Effector CD8-positive, alpha-beta T cell (primary cell): ENCODE measurements at places on chromosomes 6 and 20.

- DNase-seq, result no peak
These were observed 21.8 kb upstream of the NAA20 start for GRCh38 chr20:19995220-19995863.

- DNase-seq, result no peak
These were observed 54.6 kb downstream of the FARS2 start for GRCh38 chr6:5315881-5316280.

DNA sequence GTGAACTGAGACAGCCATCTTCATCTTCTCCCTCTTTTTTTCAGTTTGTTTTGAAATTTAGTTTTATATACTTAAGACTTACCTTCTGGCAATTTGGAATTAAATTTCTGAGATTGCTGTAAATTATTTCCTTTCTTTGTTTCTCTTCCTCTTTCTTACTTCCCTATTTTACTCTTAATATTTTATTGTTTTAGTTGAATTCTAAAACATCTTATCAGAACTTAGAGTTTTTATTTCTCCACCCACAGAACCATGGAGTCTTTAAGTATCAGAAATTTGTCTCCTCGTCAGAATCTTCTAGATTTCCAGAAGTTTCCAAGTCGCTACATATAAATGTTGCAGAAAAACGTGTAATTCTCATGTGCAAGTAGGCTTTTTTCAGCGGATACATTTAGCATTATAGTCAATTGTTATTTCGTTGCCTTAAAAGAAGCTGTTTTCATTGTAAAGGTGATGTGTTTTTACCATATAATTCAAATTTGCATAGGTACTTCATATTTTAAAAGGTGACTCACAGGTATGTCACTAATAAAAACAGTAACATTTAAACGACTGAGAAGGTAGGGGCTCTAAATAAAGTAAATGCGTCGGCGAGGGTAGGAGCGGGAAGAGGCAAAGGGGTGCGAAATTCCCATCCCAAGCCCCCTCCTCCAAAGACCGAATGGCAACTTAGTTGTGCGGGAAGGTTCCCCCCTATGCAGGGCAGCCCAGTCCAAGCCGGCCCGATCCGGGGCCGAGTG is 866 bp upstream of the MYO6 start:
- DNase-seq, result no peak

GRCh38 chr6:64214373-64214772 is 578.8 kb downstream of the PHF3 start:
- DNase-seq, result no peak

- DNase-seq, result no peak
These were observed 71.5 kb downstream of the RTN4IP1 start for GRCh38 chr6:106557837-106558236.

GRCh38 chr6:4931530-4932227 is 72.2 kb downstream of the RPP40 start:
- DNase-seq, result no peak

- DNase-seq, result no peak
These were observed at the start of gene SIRPA for GRCh38 chr20:1894951-1895673. TSS of gene SIRPA (plus strand) at chr20:1895407. CDS start at chr20:1895448, 41 bp downstream.

DNA sequence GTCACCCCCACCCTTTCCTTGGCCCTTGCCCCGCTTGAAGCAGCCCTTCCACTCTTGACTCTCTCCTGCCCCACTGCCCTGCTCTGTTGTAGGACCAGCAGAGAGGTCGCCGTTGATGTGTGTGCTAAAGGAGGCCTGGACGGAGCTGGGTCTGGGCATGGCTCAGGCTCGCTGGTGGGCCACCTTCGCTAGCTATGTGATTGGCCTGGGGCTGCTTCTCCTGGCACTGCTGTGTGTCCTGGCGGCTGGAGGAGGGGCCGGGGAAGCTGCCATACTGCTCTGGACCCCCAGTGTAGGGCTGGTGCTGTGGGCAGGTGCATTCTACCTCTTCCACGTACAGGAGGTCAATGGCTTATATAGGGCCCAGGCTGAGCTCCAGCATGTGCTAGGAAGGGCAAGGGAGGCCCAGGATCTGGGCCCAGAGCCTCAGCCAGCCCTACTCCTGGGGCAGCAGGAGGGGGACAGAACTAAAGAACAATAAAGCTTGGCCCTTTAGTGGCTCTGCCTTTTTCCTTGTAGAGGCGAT is 3.0 kb downstream of the SMPD2 start:
- no peak for DNase-seq

- DNase-seq, result no peak
These were observed 358.1 kb downstream of the SMOC2 start for GRCh38 chr6:168799067-168799466.

GRCh38 chr20:14127514-14128223 is 132.4 kb downstream of the MACROD2 start:
- no peak for DNase-seq

DNA sequence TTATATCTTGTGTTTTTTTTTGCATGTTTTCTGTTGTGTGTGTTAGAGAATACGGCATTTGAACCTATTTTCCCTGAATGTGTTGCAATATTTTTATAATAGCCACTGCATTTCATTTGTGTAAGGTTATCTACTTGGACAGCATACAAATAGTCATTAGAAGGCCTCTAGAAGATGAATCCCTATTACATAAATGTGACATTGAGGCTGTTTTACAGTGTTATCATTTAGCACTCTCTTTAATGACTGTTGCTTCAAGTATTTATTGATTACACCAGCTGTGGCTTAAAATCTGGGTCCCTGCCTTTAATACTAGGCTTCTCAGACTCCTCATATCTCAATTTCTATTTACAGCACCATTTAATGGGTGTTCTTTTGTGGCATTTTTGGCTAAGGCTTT is 465.8 kb downstream of the FRK start:
- DNase-seq, result no peak

DNA sequence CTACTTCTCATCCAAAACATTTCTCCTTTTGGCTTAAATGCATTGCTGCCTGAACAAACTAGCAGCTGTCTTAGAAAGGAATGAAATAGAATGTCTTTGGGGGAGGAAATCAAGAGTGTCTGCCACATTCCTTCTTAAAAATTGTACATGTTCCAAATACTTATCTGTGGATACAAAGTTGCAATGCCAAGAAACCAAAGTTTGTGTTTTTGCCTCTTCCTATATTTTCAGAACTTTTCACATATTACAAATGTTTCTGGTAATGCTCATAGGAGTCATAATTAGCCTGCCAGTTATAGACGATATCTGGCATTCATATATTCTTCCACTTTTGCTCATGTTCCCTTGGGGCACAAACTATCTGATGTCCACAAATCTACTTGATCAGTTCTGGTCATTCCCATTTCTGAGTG is 165.5 kb upstream of the BMP5 start:
- no peak for DNase-seq

DNA sequence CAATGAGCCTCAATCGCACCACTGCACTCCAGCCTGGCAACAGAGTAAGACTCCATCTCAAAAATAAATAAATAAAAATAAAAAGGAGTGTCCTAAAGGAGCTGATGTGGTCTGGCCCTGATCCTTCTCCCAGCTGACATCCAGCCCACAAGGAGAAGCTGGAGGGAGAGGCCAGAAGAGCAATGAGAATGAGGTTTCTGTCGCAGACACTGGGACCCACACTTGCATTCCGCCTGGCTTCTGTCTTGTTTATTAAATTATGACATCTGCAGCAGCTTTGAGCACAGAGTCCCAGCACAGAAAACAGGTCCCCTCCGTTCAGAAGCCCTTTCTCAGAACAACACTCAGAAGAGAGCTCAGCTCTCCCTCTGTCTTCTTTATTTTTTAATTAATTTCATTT is 10.3 kb upstream of the E2F1 start:
- no peak for DNase-seq

GRCh38 chr6:137850816-137851602 is 16.1 kb upstream of the TNFAIP3 start:
- no peak for DNase-seq

DNA sequence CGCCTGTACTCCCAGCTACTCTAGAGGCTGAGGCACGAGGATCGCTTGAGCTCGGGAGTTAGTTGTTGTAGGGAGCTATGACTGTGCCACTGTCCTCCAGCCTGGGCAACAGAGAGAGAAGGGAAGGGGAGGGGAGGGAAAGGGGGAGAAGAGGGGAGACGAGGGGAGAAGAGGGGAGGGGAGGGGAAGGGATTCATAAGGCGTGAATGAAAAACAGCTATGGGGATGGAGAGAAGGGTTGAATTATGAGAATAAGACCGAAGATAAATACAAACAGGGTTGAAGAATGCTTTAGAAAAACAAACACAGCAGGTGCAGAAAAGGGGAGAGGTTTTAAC is 106.0 kb downstream of the TRIM27 start:
- DNase-seq, result no peak

DNA sequence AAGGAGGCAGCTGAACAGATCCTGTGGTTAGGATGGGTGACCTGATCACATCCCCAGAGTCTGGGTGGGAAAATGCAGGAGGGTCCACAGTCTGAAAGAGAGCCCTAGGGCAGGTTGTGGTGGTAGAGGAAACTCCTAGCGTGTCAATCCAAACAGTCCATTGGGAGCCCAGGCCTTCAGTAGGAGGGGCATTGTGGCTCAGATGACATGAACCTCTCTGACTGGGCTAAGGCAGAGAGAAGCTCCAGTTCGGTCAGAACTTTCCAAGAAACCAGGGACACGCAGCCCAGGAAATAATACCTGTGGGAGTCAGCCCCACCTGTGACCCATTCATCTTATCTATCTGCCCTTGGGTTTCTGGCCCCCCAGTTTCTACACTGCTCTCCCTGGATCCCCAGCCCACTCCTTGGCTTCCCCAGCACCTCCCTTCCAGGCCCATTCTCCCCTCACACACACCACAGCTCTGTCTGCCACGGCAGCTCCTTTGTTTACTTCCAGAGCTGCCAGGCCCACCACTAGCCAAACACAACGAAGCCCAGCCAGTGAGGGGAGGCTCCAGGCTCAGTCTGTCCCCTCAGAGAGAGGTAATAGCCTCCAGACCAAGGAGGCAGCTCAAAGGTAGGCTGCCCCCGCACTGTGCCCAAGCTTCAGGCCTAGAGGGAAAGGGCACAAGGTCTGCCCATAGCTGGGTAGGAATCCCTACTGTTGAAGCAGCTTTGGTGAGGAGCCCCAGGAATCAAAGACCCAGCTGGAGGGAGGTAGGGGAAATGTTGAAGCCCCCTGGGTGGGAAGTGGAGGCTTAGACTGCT is 6.2 kb downstream of the GDF5 start:
- no peak for DNase-seq

DNA sequence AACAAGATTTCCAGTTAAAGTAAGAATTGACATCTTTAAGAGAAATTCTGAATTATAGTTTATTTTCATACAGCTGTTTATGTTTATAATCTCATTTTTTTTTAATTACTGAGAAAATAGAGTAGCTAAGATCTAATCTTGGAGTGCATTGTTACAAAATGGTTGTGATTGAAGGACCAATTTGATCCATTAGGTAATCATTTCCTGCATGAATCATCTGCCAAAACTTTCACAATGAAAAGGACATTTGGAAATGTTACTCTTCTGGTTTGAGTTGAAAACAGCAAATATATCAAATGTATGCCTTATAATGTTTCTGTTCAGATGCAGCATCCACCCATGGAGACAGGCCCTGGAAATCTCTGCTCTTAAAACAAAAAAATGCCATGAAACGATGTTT is 19.0 kb downstream of the TUBB2A start:
- no peak for DNase-seq

DNA sequence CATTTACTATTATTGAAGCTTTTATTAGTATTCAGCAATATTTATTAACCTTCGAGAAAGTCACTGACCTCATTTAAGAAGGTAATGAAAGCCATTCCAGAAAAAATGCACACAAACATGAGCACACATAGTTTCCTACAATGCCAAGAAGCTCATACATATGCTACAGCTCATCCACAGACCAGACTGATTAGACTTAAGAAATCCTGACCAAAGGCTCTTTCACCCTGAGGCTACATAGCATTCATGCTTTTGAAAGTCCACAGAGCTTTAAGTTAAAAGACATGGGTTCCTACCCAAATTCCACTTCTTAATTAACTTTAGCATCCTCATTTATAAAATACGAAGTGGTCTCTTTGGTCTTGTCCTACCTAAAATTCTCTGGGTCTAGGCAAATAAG is 430.4 kb downstream of the TBC1D32 start:
- DNase-seq, result no peak

DNA sequence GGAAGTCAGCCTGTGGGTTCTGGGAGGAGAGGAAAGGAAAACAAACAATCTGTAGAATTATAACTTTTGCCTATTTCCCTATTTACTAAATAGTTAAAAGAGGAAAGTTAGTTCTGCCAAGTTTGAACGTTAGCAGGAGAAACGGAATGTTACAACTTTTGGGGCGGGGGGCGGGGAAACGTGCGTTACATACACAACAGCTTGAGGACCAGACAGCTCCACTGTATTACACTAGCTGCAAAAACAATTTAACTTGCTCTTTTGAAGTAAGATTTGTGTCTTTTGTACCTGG is 498 bp upstream of the PRDM1 start:
- DNase-seq, result no peak

DNA sequence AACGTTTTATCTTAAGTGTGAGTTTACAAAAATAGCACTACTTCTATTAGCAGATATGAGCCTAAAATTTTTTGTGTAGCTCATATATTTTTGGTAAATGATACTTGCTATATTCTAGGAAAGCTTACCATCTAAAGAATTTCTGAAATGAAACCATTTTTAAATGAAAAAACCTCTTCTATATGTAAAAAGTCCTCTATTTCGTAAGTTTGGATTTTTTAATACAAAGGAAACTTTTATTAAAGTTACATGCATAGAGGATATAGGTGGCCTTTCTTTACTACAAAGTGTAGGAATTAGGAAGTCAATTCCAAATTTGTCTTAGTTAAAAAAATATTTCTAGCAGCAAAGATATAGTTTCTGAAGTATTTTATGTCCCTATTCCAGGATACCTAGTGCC is 18.8 kb downstream of the EFHC1 start:
- no peak for DNase-seq

DNA sequence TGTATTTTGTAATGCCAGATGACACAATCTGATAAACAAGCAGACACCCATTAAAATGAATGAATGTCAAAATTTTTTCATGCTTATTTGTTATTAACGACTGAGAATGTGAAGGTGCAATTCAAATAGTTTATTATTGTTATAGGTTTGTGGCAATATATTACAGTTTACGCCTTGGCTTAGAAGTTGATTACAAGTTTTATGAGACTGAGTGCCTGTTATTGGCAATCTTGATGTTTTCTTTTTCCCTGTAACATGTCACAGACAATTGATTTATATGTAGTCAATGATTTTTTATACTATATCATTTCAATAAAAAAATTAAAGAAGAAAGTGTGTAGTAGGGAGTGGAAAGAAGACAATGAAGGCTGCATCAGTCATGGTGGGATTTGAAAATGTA is 144.1 kb upstream of the EEF1E1 start:
- DNase-seq, result no peak

DNA sequence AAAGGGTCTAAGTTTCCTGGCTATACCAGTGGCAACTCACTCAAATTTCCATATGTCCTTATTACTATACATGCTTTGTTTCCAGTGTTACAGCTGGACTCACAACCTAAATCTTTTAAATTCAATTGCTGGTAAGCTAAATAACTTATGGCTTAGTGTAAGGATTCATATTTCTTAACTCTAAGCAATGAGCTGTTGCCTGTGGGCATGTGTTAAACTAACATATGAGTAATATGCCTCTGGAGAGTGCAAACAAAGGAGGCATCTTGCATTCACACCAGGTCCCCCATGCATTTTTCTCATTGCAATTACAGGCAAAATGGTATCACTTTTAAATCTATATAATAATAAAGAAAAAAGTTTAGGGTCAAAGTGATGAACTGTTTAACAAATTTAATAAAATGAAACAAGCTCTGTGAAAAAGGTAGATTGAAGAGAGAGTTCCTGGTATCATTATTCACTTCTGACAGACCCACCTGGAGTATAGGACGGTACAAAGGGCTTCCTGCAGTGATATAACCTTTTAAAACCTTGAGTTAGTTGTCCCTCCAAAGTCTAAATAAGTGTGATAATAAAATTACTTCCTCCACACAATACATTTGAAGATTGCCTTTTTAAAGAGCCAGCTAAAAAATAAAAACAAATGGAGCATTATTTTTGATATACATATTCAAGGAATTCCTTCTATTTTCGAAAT is 57.6 kb upstream of the HMGCLL1 start:
- DNase-seq, result no peak
